ENCODE measurements at places on chromosomes 4 and X. TPM values are rescaled to one million over a fixed set of nuclear protein-coding genes. Genes with fewer than 3 reads are reported as not detected.

DNA sequence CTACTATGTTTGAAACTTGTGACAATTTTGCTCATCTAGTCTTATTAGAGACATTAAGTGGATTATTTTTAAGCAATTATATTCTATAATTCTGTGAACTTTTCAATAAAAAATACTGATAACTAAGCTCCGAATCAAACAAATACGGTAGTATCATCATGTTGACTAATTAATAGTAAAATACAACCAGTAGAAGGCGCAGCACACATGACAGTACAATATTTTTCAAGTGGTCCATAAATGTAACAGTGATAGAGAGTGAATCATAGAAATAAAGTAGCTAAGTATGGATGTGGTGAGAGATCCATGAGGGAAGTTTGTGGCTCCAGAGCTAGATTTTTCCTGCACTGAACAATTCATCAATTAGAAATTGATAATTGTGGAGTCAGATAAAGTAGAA is 666.2 kb downstream of the KCTD8 start:
- DNase-seq: no peak

MMGT1 gene
- total RNA-seq: 27.6 TPM

LRP2BP gene
- total RNA-seq: 0.79 TPM

DNA sequence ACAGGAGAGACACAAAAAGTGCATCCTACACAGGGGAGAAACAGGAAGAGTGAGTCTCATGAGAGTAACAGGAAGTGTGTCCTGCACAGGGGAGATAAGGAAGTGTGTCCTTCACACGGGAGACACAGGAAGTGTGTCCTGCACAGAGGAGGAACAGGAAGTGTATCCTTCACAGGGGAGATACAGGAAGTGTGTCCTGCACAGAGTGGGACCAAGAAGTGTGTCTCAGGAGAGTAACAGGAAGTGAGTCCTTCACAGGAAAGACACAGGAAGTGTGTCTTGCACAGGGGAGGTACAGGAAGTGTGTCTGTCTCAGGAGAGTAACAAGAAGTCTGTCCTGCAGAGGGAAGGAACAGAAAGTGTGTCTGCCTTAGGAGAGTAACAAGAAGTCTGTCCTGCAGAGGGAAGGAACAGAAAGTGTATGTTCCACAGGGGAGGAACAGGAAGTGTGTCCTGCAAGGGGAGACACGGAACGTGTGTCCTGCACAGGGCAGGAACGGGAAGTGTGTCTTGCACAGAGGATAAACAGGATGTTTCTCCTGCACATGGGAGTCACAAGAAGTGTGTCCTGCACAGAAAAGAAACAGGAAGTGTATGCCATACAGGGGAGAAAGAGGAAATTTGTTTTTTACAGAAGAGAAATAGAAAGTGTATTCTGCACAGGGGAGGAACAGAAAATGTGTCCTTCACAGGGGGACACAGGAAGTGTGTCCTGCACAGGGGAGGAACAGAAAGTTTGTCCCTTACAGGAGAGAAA is 102.0 kb downstream of the ARSF start:
- no peak for DNase-seq

MAGED4 gene
- 0.75 TPM for total RNA-seq

GRCh38 chr4:184802697-184803015 is 23.1 kb downstream of the ACSL1 start:
- no peak for DNase-seq

GRCh38 chr4:169039251-169039954 is 29.3 kb upstream of the CBR4 start:
- no peak for DNase-seq

PLS3 gene
- 33.4 TPM for total RNA-seq

DNA sequence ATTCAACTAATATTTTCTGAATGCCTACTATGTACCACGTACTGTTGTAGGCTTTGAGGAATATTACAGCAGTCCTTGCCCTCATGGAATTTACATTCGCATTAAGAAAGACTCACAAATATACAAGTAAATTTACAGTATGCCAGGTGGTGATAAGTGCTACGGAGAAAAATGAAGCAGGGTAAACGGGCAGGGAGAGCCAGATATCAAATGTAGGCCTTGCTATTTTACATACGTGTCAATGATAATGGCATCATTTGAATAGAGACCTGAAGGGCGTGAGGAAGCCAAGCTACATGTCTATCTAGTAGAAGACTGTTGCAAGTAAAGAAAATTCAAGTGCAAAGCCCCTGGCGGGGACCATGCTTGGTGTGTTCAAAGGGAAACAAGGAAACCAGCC is 65.2 kb downstream of the AMMECR1 start:
- no peak for DNase-seq

- no peak for DNase-seq
Measured at GRCh38 chr4:58669783-58670182, 1559.6 kb upstream of the IGFBP7 start.

GRCh38 chr4:144518181-144518895 is 127.6 kb upstream of the HHIP start:
- no peak for DNase-seq

GRCh38 chr4:174009686-174010451 is 273.6 kb downstream of the FBXO8 start:
- no peak for DNase-seq

- DNase-seq: no peak
Measured at GRCh38 chr4:71746379-71746778, 37.5 kb downstream of the GC start.

- DNase-seq: no peak
Measured at GRCh38 chrX:68419975-68420374, 13.3 kb downstream of the OPHN1 start.

DNA sequence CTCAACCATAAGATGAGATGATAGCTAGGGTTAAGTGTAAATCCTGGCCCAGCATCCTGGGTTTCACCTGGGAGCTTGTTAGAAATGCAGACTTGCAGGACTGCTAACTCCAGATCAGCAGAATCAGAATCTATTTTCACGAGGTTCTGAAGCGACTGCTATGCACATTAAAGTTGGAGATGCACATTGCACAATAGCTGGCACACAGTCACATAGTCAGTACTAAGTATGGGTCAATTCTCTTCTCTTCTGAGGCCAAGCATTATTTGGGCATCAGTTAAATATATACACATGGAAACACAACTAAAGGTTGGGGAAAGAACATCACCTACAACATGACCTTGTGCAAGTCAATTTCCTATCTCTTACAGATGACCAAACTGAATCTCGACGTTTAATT is 155.1 kb upstream of the FGF13 start:
- DNase-seq: no peak

DNA sequence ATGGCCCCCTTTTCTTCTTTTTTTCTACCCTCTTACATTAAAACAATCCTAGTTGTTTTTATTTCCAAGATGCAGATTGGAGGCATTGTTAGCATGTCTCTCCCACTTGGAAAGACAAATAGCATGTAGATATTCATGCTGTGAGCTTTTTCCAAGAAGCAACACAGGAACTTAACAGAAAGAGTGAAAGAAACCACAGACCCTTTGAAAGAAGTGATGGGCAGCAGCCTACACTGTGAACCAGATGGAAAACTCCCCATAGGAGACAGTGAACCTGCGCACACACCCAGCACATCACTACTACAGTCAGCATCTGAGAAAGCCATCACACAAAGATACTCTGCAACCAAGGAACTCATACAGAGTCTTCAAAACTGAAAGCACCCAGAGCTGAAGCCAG is 17.8 kb downstream of the CT47C1 start:
- DNase-seq: no peak

GRCh38 chr4:101670370-101670769 is 120.2 kb upstream of the BANK1 start:
- DNase-seq: no peak

GRCh38 chrX:154430916-154431315 is 2.4 kb downstream of the ATP6AP1 start:
- no peak for DNase-seq
